ENCODE measurements at places on chromosomes 3 and 15. TPM values are rescaled to one million over a fixed set of nuclear protein-coding genes. Genes with fewer than 3 reads are reported as not detected.

The AADACL2 gene
- total RNA-seq: not detected

The EXD1 gene
- not detected for total RNA-seq

The ROPN1 gene
- not detected for total RNA-seq

The ADAMTS7 gene
- total RNA-seq: 3.8 TPM

The ASB14 gene
- not detected for total RNA-seq

The AP3B2 gene
- 0.43 TPM for total RNA-seq

The COL6A5 gene
- total RNA-seq: not detected

The DNAJB11 gene
- total RNA-seq: 55.0 TPM

The DRD3 gene
- total RNA-seq: not detected

All from smooth muscle cell of bladder (primary cell).